ENCODE measurements at places on chromosomes 11 and 22.

DNA sequence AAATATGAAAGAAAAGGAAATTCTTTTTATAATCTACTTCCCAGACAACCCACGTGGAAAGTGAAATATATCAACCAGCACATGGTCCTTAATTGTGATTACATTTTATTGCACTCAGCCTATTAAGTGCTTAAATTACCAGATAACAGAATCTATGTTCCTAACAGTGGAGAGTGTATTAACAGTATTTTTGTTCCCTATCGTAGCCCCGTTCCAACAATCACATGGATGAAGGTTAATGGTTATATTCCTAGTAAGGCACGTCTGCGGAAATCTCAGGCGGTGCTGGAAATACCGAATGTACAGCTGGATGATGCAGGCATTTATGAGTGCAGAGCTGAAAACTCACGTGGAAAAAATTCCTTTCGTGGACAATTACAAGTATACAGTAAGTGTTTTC, 626.1 kb upstream of the ARHGAP42 start:
- DNase-seq, result no peak

DNA sequence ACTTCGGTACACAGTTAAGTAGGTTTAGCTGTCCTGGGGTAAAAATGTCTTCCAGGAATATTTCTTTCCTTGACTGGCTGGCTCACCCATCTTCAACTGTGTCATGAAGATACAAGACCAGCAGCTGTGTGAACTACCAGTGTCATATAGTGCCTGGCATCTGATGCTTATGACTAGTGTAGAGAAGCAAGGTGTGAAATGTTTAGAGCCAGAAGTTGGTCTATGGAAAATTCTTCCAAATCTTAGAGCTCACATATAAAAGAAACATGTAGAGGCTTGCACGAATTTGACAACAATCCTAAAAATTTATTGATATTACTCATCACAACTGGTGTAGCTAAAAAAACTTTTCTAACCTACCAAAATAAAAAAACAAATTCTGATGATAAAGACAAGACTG, 54.4 kb downstream of the ARL14EP start:
- no peak for DNase-seq

- no peak for DNase-seq
These were observed 542 bp downstream of the HPS4 start for GRCh38 chr22:26483043-26483438.

GRCh38 chr22:37269936-37270678, 12.2 kb upstream of the CYTH4 start:
- DNase-seq, result no peak

GRCh38 chr22:38793317-38793716, 626 bp downstream of the DNAL4 start:
- no peak for DNase-seq

DNA sequence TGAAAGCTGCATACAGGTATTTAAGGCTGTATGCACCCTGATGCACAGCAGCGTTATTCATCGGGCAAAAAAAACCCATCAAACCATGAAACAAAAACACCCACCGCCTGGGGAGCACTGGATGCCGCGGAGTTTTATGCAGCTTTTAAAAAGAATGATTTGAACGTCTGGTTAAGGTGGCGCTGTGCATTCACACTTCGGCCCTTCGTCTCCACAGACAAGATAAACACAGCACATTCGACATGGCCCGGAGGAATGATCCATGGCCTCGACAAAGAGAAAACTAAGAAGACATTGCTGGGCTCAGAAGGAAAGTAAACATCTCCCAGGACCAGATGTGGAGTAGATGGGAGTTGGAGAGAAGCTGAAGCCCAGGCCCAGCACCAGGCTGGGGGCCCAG, 40.8 kb upstream of the GAL start:
- peak; percentile 67 for DNase-seq
